T-helper 1 cell treated with Interleukin-12 subunit alpha and Interleukin-12 subunit beta and Interleukin-4 antibody, amounts not matched to agents 30 ng/mL and 1 ng/mL, for 36 hours (primary cell): ENCODE measurements at places on chromosomes 4 and X. TPM values are rescaled to one million over a fixed set of nuclear protein-coding genes. Genes with fewer than 3 reads are reported as not detected.

Gene SPATA18
- total RNA-seq = 0.42 and 0.56 TPM in 2 replicates

Gene SHOX
- total RNA-seq = not detected in 2 replicates

Gene FOXR2
- total RNA-seq = not detected in 2 replicates

Gene EPGN
- total RNA-seq = not detected in 2 replicates

Gene EDA
- 2.5 and 2.6 TPM in 2 replicates for total RNA-seq

Gene MAGEA4
- not detected in 2 replicates for total RNA-seq

Gene P2RY8
- 120 TPM in 2 replicates for total RNA-seq

Gene DOK7
- not detected in 2 replicates for total RNA-seq

Gene CENPC
- total RNA-seq = 32.6 and 35.4 TPM in 2 replicates

Gene OPHN1
- 0.02 TPM in 2 replicates for total RNA-seq

Gene CT45A10
- not detected in 2 replicates for total RNA-seq

Gene SLC10A7
- total RNA-seq = 26.9 and 28.6 TPM in 2 replicates

Gene PPEF2
- not detected in 2 replicates for total RNA-seq

Gene CNOT6L
- 103 and 108 TPM in 2 replicates for total RNA-seq

Gene UGT2B17
- not detected in 2 replicates for total RNA-seq

Gene FDCSP
- not detected in 2 replicates for total RNA-seq

Gene CLDN2
- total RNA-seq = not detected in 2 replicates

Gene PPP1R2C
- total RNA-seq = not detected in 2 replicates

Gene FAM47E
- not detected in 2 replicates for total RNA-seq

Gene CCDC110
- total RNA-seq = not detected in 2 replicates

Gene SPANXB1
- not detected in 2 replicates for total RNA-seq

Gene ACE2
- not detected in 2 replicates for total RNA-seq

Gene PF4V1
- not detected in 2 replicates for total RNA-seq

Gene CT45A8
- not detected in 2 replicates for total RNA-seq

Gene LRIT3
- 0.15 and 0.32 TPM in 2 replicates for total RNA-seq

Gene SYN1
- total RNA-seq = 0.17 and 1.1 TPM in 2 replicates

Gene SMPX
- not detected in 2 replicates for total RNA-seq

Gene TFE3
- 46.6 and 50.9 TPM in 2 replicates for total RNA-seq

Gene GSX2
- total RNA-seq = not detected in 2 replicates

Gene EDA2R
- total RNA-seq = 5.8 and 6.6 TPM in 2 replicates

Gene P2RY4
- 0.34 TPM in 1 of 2 replicates, not detected in the other for total RNA-seq

Gene ZNF141
- total RNA-seq = 25.3 and 26.3 TPM in 2 replicates

Gene UGT2B11
- total RNA-seq = not detected in 2 replicates

Gene HPF1
- 22.4 and 26.0 TPM in 2 replicates for total RNA-seq

Gene FAM47A
- total RNA-seq = not detected in 2 replicates

Gene CLCN3
- total RNA-seq = 33.6 and 34.0 TPM in 2 replicates

Gene KDR
- total RNA-seq = not detected in 2 replicates

Gene SLC10A6
- total RNA-seq = not detected in 2 replicates

Gene FRMD7
- total RNA-seq = not detected in 2 replicates

Gene ASMT
- total RNA-seq = 1.0 TPM in 1 of 2 replicates, not detected in the other

Gene FSTL5
- total RNA-seq = not detected in 2 replicates

Gene DMRTC1
- total RNA-seq = not detected in 2 replicates
